Fibroblast of skin of abdomen (primary cell): ENCODE measurements at places on chromosomes 4 and X.

- no peak for DNase-seq
Measured at GRCh38 chr4:113976741-113977525, 2.5 kb downstream of the ARSJ start.

DNA sequence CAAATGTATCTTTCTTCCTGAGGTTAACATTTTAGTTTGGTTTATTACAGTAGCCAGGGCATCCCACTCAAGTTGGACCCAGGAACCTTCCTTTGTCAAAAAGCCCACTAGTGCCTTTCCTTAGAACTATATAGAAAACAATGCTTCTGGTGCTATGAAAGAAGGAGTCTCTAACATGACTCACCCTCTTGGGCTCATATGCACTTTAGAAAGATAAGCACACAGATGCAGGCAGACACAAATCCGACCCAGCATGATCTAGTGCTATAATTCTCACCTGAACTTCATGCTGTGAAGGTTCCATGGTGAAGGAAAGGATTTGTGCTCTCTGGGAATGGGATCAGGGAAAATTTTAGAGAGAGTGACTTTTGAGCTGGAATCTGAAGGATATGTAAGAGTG is 289.4 kb downstream of the ANKRD50 start:
- DNase-seq: no peak

GRCh38 chrX:130264573-130264972 is 4.1 kb downstream of the ZNF280C start:
- DNase-seq: no peak

DNA sequence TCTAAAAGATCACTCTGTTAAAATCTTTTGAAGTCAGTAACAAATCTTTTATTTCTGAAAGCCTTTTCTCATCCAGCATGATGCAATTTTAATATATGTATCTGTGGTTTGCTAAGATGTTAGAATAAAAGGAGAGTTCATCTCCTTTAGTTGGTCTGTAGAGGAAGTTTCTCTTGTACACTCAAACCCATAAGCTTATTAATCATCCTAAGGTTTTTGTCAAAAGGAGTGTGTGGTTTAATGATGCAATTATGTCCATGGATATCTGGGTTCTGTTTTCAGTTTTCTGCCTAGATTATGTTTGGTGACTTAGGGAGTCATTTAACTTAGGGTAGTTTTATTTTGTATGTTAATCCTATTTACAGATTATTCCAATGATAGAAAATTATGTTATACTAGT is 52.1 kb upstream of the NDST4 start:
- peak; percentile 63 for DNase-seq

DNA sequence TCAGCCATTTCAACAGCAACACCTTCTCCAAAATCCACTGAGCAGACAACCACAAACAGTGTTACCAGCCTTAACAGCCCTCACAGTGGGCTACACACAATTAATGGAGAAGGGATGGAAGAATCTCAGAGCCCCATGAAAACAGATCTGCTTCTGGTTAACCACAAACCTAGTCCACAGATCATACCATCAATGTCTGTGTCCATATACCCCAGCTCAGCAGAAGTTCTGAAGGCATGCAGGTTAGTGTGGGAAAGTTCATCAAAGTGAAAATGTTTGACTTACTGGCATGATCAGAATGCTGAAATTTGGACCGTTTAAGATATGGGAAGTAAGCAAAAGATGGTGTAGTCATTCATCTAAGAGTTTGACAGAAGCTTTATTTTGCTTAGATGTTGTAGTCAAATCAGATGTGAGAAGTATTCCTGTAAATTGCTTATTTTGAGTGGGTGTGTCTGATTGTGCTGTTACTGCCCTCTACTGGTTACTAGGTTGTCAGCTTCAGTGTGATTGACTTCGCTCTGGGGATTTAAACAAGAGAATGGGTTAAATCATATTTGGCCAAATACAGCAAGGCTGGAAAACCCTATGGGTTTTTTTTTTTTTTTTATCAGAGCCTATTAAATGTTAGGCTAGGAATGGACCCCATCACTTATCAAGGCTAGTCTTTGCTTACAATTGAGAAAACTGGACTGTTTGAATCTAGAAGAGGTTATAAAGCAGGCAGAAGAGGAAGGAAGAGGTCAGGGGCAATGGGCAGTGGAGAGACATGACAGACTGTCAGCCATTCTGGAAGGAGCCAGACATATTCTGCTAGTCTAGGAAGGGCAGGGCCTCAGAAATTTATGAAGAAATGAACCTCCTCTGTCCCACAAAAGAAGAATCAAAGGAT is 130.3 kb downstream of the DIPK2B start:
- DNase-seq: peak; percentile 37

DNA sequence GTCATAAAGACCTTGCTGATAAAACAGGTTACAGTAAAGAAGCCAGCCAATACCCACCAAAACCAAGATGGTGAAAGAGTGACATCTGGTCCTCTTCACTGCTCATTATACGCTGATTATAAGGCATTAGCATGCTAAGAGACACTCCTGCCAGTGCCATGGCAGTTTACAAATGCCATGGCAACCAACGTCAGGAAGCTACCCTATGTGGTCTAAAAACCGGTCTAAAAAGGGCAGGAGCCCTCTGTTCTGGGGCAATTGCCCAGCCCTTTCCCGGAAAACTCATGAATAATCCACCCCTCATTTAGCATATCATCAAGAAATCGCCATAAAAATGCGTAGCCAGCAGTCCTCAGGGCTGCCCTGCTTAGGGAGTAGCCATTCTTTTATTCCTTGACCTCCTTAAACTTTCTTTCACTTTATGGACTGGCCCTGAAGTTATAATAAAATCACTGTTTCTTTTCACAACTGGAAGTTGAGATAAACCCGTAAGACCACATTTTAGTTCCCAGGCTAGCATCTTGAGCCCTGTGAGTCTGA is 260.5 kb upstream of the FAT1 start:
- DNase-seq: no peak

DNA sequence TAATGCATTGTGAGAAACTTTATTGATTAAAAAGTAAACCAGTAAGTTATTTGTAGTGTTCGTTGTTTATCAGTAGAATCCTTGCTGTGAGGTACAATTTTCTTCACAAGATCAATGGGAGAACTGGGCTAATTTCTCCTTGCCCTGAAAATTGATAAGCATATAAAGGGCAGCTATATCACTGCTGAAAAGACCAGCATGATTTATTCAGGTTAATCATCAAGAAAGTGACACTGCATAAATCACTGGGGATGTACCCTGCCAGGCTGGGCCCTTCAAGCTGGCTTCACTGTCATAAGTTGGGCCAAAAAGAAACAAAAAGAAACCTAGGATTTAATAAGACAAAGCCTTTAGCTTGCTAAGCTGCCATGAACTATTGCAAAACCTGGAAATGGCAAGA is 746.7 kb downstream of the STPG2 start:
- DNase-seq: no peak

GRCh38 chrX:16712548-16713155 is at the start of gene CTPS2:
Gene CTPS2 (minus strand): TSS chrX:16712669. CDS start chrX:16702902, 9,767 bp downstream.
- peak; percentile 53 for DNase-seq

DNA sequence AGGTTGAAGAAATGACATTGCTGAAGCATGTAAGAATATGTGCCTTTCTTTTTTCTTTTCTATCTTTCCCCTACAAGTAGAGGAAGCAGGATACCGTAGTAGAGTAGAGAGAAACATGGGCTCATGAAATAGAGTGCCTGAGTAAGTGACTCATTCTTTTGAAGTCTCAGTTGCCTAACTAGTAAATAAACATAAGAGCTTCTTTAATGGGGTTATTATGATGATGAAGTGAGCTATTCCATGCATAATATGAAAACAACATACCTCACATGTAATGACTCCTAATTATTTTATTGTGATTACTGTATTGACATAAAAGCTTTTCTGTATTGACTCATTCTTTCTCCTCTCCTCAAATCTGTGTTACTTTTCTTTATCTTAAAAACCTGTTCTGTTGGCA is 1538.2 kb downstream of the TECRL start:
- no peak for DNase-seq

DNA sequence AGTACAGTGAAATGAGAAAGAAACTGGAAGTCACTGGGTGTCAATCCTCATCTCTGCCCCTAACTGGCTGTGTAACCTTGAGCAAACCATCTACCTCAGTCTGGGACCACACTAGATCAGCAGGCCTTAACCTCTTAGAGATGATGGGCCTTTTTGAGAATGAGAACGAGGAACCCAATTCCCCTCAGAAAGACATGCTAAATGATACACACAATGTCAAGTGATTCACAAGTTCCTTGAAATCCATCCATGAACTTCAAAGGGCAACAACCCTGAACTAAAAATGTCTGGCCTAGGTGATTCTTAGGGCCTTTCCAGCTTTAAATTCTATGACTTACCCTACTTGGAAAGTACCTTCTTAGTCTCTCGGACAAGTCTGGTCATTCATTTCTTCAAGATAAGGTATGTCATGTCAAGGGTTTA is 47.4 kb downstream of the ACSL4 start:
- no peak for DNase-seq

- no peak for DNase-seq
Measured at GRCh38 chrX:120090208-120090607, 12.7 kb upstream of the RHOXF2B start.

DNA sequence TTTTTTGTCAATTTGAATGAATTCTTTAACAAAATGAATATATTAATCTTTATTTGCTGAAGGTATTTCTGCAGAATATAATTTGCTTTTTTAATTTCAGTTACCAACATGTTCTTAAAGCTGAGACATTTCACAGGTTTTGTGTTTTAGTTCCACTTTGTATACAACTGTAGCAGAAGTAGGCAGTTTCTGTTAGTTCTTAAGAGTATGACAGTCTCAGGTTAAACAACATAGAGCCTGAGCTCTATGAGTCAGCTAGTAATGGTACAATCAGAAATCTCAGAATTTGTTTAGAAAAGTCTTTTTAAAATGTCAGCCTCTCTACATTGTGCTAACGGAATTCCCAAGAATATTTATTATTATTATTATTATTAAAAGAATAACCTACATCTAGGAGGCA is 50.4 kb downstream of the GSTCD start:
- no peak for DNase-seq

GRCh38 chr4:175308236-175308635 is 390.1 kb downstream of the ADAM29 start:
- peak; percentile 81 for DNase-seq

- peak; percentile 10 for DNase-seq
Measured at GRCh38 chrX:47358387-47359065, 11.9 kb upstream of the ZNF157 start.

- no peak for DNase-seq
Measured at GRCh38 chr4:6740347-6740746, 24.4 kb downstream of the BLOC1S4 start.

- DNase-seq: no peak
Measured at GRCh38 chr4:101556842-101557241, 209.5 kb upstream of the PPP3CA start.

DNA sequence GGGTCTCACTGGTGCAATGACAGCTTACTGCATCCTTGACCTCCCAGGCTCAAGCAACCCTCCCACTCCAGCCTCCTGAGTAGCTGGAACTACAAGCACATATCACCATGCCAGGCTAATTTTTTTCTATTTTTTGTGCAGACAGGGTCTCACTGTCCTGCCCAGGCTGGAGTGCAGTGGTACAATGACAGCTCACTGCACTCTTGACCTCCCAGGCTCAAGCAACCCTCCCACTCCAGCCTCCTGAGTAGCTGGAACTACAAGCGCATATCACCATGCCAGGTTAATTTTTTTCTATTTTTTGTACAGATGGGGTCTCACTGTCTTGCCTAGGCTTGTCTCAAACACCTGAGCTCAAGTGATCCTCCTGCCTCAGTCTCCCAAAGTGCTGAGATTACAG is 74.0 kb downstream of the GASK1B start:
- no peak for DNase-seq

GRCh38 chr4:105558277-105558676 is 5.9 kb downstream of the ARHGEF38 start:
- DNase-seq: no peak

DNA sequence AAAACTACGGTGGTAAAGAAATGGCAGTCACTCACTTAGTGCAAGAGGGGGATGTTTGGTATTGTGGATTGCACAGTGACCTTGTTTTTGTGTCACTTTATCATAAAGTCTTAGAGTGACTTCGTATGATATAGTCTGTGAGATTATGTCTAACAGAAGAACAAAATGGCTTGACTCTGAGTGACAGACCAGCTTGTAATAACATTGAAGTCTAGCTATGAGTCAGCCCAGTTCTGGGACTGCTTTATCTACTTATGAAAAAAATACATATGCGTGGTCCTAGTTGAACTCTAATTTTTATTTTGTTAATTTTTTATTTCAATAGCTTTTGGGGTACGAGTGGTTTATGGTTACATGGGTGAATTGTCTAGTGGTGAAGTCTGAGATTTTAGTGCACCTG is 20.0 kb downstream of the DCLK2 start:
- DNase-seq: no peak

GRCh38 chr4:72243641-72244040 is 211.8 kb downstream of the NPFFR2 start:
- no peak for DNase-seq

GRCh38 chr4:1683261-1683735 is 815 bp downstream of the FAM53A start:
- peak; percentile 88 for DNase-seq

GRCh38 chrX:56600141-56600540 is 36.7 kb downstream of the UBQLN2 start:
- DNase-seq: no peak

- no peak for DNase-seq
Measured at GRCh38 chrX:43880425-43880824, 1.8 kb downstream of the MAOB start.

GRCh38 chrX:149718757-149719156 is 6.9 kb downstream of the MAGEA11 start:
- DNase-seq: no peak

DNA sequence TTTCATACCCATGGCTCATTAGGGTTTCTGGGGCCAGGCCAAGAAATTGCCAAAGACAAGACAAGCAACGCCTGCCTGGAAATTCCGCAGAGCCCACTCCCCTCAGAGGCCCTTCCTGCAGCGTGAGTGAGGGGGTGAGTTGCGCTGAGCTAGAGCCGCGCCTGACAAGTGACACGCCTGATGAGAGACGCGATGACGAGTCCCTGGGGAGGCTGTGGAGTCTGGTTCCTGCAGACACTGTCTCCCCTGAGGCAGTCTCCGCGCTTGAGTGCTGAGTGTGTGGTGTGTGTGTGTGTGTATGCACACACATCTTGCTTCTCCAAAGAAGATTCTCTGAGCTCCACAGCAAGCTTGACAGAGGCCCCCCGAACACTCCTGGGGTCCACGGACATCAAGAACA is 269.8 kb downstream of the BCOR start:
- DNase-seq: no peak

DNA sequence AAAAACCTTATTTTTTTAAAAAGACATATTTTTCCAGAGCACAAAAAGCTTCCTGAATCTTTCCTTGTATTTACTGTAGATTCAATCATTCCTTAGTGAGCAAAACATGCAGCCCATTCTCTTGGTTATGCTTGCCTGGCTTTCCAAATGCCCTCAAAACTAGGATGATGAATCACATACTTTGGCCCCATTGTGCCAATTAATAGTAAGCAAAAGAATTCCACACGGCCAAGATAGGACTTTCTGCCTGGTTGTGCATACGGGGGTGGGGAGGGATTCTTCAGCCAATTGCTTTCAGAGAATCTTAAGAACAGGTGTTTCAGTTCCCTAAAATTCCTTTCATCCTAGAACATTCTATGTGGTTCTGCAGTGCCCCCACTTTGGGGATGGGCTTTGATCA is 7.0 kb downstream of the RAI2 start:
- DNase-seq: no peak

- DNase-seq: no peak
Measured at GRCh38 chrX:148501386-148502066, 1.1 kb downstream of the AFF2 start.
